ENCODE measurements at places on chromosomes 13 and 19.
A peak's percentile ranks its signal among the peaks of the same experiment; 100 is the strongest.

DNA sequence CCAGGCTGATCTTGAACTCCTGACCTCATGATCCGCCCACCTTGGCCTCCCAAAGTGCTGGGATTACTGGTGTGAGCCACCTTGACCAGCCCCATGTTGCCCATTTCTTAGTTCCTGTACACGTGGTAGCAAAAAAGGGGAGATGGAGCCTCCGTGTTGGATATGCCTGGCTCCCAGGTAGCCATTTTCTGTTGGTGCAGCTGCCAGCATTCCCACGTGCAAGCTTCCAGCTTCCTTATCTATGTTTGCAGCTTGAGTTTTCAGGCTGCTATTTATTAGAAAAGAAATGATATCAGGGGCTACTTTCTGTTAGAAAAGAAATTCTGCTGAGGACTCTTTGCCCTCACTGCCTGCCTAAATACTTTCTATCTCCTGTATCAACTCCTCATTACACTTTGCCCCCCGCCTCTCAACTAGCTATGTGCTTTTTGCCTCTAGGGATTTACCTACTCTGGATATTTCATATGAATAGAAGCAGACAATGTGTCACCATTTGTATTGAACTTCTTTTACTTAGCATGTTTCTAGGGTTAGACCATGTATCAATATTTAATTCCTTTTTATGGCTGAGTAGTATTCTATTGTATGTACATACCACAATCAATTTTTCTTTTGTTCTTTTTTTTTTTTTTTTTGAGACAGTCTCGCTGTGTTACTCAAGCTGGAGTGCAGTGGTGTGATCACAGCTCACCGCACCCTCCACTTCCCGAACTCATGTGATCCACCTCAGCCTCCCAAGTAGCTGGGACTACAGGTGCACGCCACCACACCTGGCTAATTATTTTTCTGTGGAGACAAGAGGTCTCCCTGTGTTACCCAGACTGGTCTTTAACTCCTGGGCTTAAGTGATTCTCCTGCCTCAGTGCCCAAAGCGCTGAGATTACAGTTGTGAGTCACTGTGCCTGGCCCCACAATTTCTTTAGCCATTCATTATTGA lies 3.4 kb upstream of the TMED1 start:
- H3K27ac ChIP-seq: no peak overlapping the region
- H3K36me3 ChIP-seq: no peaks in the 10 kb centered on the region
- DNase-seq: no peak
- peaks cover 6% of the 10 kb centered on the region for H3K4me1 ChIP-seq
- no peak overlapping the region for H3K4me3 ChIP-seq
- no peaks in the 10 kb centered on the region for H3K27me3 ChIP-seq

GRCh38 chr13:86445672-86446071 lies 646.5 kb upstream of the SLITRK6 start:
- H3K4me3 ChIP-seq: no peak overlapping the region
- H3K27me3 ChIP-seq: no peaks in the 10 kb centered on the region
- H3K4me1 ChIP-seq: no peaks in the 10 kb centered on the region

DNA sequence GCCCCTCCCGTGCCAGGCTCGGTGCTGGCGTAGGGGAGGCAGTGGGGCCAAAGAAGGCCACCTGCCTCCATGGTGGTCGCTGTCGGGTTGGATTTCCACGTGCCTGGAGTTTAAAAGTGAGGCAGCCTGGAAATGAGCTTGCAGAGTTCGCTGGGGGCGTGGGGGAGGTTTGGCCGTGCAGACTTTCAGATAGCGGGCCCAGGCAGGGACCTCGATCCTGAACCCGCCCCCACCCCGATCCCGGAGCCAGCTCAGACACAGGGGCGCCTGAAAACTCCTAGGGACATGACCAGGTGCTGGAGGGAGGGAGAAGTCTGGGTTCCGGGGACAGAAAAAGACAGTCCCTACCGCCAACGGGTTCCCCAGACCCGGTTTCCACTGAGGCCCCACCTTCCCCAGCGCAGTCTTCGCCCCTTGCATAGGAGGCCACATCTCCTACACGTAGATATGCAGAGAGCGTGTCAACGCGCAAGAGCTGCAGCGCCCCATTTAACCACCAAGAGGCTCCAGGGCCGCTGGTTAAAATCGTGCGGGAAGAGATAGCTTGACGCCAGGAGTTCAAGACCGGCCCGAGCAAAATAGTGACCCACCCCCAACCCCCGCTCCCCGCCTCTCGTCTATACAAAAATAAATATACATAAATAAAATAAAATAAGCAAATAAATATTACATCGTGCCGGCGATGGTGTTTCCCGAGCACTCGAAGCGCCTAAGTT lies 8.5 kb downstream of the CCDC8 start:
- peaks cover 28% of the 10 kb centered on the region for H3K4me1 ChIP-seq
- H3K36me3 ChIP-seq: no peaks in the 10 kb centered on the region
- no peak for DNase-seq
- no peak overlapping the region for H3K4me3 ChIP-seq

DNA sequence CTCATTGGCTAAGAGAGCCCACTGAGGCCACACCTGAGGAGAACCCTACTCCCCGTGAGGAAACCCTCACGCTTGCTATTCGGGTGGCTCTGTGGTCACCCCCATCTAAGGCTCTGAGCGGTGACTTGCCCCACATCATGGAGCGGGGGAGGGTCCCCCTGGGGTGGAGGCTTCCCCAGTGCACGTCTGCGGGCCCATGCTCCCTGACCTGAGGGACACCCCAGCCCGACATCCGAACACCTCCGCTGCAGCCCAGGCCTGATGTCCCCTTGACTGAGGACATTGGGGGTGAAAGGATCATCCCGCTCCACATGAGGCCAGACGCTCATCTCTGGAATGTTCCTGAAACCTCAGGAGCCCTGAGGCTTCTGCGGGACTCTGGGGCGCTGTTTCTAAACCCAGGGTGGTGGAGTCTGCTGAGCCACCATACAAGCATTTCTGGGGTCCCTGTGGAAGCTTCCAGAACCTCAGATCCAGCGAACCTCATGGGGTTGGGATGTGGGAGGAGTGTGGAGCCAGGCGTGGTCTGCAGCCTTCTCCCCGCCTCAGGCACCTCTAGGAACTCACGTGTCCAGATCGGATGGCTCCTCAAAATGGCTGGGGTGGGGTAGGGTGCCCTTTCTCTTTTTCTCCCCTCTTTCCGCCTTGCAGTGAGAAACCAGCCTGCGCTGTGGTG lies 19.9 kb downstream of the TMED1 start:
- DNase-seq: no peak
- H3K4me3 ChIP-seq: no peak overlapping the region
- no peaks in the 10 kb centered on the region for H3K27me3 ChIP-seq

GRCh38 chr13:44817131-44817671 lies 172.1 kb downstream of the NUFIP1 start:
- H3K4me1 ChIP-seq: peaks cover 17% of the 10 kb centered on the region
- no peaks in the 10 kb centered on the region for H3K27me3 ChIP-seq
- no peak for DNase-seq
- no peaks in the 10 kb centered on the region for H3K36me3 ChIP-seq
- no peak overlapping the region for H3K27ac ChIP-seq

DNA sequence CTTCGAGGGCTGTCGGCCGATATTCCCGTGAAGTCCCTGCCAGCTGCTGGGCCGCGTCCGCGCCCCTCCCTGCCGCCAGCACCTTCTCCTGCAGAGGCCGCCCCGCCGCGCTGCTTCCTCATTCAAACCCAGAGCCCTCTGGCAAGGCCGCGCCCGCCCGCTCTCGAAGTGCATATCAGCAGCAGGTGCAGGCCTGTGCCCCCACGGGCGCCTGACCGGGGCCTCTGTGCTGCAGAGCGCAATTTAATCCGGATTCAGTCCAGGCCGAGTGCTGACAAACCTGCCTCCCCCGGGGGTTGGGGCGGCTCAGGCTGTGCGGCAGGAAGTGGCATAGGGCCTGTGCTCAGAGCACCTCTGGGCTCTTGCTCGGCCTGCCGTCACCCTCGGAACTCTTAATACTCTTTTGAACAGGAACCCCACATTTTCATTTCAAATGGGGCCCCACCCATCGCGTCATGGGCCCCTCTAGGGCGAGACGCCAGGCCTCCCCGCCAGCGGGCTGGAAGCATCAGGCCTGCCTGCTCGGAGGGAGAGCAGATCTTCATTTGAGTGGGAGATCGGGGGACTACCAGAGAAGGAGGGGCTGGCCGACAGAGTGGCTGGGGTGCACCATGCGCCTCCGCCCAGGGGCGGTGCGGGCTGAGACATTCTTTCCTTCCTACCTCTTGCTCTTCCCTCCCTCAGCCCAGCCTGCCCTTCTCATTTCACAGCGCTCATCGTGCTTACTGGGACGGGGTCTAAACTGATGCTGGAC lies 125.7 kb downstream of the TNFRSF19 start:
- H3K4me1 ChIP-seq: no peaks in the 10 kb centered on the region
- H3K27me3 ChIP-seq: no peaks in the 10 kb centered on the region
- no peak overlapping the region for H3K4me3 ChIP-seq
- H3K36me3 ChIP-seq: no peaks in the 10 kb centered on the region
- no peak for DNase-seq

- no peak overlapping the region for H3K27ac ChIP-seq
- peak; percentile 33 for DNase-seq
- H3K4me1 ChIP-seq: peaks cover 18% of the 10 kb centered on the region
- H3K27me3 ChIP-seq: no peaks in the 10 kb centered on the region
These were observed 3.2 kb downstream of the STX10 start for GRCh38 chr19:13146763-13147563.

DNA sequence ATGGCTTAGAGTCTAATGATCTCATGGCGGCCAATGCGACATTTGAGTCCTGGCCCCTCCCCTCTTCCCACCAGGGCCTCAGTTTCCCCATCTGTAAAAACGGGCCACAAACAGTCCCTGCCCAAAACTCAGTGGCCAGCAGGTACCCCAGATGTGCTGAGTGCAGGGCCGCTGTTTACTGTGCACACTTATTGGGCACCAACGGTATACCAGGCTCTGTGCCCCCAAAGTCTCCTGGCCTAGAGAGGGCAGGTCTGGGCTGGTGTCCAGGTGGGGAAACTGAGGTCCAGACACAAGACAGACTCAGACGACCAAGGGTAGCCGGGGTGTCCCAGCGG lies 23.6 kb upstream of the WDR18 start:
- H3K27ac ChIP-seq: no peak overlapping the region
- no peak overlapping the region for H3K4me3 ChIP-seq
- H3K27me3 ChIP-seq: no peaks in the 10 kb centered on the region
- no peaks in the 10 kb centered on the region for H3K36me3 ChIP-seq

- no peaks in the 10 kb centered on the region for H3K36me3 ChIP-seq
- no peak for DNase-seq
- H3K27me3 ChIP-seq: no peaks in the 10 kb centered on the region
- H3K4me1 ChIP-seq: no peaks in the 10 kb centered on the region
These were observed 48.9 kb downstream of the TPP2 start for GRCh38 chr13:102645701-102646100.

GRCh38 chr13:109158383-109158782 lies 529.0 kb downstream of the MYO16 start:
- H3K4me3 ChIP-seq: no peak overlapping the region
- DNase-seq: no peak
- no peaks in the 10 kb centered on the region for H3K36me3 ChIP-seq
- peaks cover 11% of the 10 kb centered on the region for H3K4me1 ChIP-seq
- no peak overlapping the region for H3K27ac ChIP-seq

DNA sequence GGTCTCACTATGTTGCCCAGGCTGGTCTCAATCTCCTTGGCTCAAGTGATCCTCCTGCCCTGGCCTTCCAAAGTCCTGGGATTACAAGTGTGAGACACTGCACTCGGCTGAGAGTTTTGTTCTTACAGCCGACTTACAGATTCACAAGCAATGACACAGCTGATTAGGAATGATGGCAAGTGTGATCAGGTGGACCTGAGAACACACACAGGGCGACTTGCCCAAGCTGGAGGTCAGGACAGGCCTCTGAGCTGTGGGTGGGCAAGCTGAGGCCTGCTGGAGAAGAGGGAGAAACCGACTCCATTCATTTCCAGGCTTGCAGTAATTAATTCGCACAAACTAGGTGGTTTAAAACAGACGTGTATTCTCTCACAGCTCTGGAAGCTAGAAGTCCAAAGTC lies 8.1 kb upstream of the ATG4D start:
- no peak overlapping the region for H3K27ac ChIP-seq
- H3K4me3 ChIP-seq: no peak overlapping the region
- no peaks in the 10 kb centered on the region for H3K4me1 ChIP-seq
- no peaks in the 10 kb centered on the region for H3K36me3 ChIP-seq
- no peak for DNase-seq

DNA sequence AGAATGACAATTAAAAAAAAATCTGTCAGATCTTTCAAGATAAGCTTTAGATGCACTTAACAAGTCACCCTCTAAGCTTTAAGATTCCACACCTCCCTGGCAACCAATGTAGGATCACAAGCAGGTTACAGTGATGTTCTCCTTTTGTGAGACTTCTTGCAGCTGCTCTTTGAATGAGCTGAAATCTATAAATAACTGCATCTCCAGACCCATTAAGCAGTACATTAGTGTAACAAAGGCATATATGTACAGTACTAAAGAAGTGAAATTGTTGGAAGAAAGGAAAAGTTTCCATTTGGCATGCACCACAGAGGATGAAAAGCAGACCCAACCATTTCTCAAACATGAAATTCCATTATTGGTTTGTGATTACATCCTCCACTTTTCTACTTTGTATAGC lies 364.7 kb downstream of the ENOX1 start:
- H3K4me1 ChIP-seq: no peaks in the 10 kb centered on the region
- H3K4me3 ChIP-seq: no peak overlapping the region
- no peaks in the 10 kb centered on the region for H3K27me3 ChIP-seq
- no peaks in the 10 kb centered on the region for H3K36me3 ChIP-seq
- no peak for DNase-seq

GRCh38 chr19:4807188-4807587 lies 15.7 kb downstream of the FEM1A start:
- no peaks in the 10 kb centered on the region for H3K27me3 ChIP-seq
- H3K4me1 ChIP-seq: no peaks in the 10 kb centered on the region
- DNase-seq: no peak
- no peaks in the 10 kb centered on the region for H3K36me3 ChIP-seq

- H3K36me3 ChIP-seq: no peaks in the 10 kb centered on the region
- no peaks in the 10 kb centered on the region for H3K4me1 ChIP-seq
- no peak for DNase-seq
- H3K4me3 ChIP-seq: no peak overlapping the region
- H3K27ac ChIP-seq: no peak overlapping the region
These were observed 115.8 kb downstream of the CCNA1 start for GRCh38 chr13:36548129-36548528.

GRCh38 chr13:77113496-77113895 lies 86.5 kb upstream of the FBXL3 start:
- no peak for DNase-seq
- no peak overlapping the region for H3K27ac ChIP-seq
- no peaks in the 10 kb centered on the region for H3K27me3 ChIP-seq
- H3K36me3 ChIP-seq: no peaks in the 10 kb centered on the region
- H3K4me3 ChIP-seq: no peak overlapping the region

DNA sequence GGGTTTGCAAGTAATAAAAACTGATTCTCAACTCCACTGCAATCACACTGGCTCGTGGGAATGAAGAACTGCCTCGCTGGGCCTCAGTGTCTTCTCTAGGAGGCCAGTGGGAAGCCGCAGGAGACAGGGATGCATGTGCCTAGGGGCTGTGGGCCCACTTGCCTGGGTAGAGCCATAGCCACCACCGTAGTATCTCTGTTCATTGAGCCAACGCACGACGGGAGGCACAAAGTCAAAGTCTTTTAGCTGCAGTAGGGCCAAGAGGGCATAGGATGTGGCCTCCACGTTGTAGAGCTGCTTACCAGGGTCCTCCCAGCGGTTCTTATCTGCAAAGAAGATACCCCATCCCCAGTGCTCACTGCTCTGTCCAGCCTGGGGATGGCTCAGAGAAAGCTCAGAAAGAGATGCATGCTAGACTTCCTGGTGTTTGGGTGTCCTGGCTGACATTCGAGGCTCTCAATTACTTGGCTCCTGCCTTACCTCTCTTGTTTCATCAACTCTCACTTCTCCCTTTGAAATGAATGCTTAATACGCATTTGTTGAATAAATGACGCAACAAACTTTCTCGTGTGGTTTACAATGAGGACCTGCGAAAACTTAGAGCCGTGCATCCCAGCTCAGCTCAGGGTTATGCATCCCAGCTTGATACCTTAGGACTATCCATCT lies 16.1 kb upstream of the TNFSF14 start:
- peaks cover 80% of the 10 kb centered on the region for H3K36me3 ChIP-seq
- no peaks in the 10 kb centered on the region for H3K27me3 ChIP-seq
- no peak for DNase-seq
- no peak overlapping the region for H3K27ac ChIP-seq

All from adrenal gland (tissue), 19 donors.